ENCODE measurements at places on chromosomes 11 and 22.
A peak's percentile ranks its signal among the peaks of the same experiment; 100 is the strongest.

- DNase-seq, result no peak
Measured at GRCh38 chr11:87356428-87356827, 318.7 kb downstream of the TMEM135 start.

DNA sequence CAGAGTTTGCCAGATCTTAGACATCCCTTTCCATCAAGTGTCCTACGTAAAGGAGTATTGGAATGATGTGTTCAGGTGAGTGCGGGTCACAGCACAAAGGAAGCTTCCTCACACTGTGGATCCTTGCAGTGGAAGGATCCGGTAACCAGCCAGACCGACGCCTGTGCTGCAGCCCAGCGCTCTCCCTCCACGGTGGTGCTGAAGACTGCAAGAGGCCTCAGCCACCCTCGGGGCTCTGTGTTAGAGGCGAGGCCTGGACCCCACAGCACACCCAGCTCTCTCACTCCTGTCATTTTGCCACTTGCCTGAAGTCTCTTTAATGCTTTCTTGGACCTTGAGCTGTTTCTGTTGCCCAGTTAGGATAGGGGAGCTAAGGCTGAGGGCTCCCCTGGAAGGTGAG, 2.4 kb downstream of the TRMU start:
- no peak for DNase-seq

- DNase-seq, result no peak
Measured at GRCh38 chr22:47625013-47625385, 862.5 kb downstream of the TBC1D22A start.

DNA sequence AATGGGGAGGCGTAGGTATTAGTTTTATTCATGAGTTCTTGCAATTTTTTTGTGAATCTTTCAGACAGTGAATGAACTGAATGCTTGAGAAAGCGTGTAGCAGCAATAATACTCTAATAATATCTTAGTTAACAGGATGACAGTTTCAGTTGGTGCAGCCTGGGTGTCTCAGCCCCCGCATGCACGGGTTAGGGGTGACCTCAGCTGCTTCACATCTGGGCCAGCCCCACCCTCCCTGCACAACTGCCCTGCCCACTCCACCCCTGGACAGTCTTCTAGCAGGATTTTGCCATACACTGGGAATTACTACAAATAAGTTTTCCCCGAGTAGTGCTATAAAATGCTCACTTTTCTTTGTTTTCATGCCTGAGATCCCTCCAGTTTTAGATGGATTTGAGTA, 83.2 kb downstream of the ST3GAL4 start:
- no peak for DNase-seq

- DNase-seq, result no peak
Measured at GRCh38 chr11:41536021-41536568, 76.6 kb upstream of the LRRC4C start.

DNA sequence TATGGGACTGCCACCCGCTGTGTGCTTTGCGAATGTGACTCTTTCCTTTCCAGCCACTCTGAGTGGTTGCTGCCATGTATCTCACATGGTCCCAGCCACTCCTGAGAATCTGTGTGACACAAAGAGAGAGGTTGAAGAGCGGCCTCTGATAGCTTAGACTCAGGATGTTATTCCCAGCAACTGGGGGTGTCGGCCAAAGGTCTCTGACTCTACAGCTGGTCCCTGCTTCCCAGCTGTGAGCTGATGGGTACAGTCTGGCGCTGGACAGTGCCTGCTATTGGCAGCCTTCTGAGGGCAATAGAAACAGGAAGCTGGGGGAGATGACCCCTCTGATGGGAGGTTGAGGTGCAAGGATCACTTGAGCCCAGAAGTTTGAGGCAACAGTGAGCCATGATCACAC, 105.1 kb downstream of the RRAS2 start:
- no peak for DNase-seq

GRCh38 chr11:35142481-35143075, 3.6 kb downstream of the CD44 start:
- no peak for DNase-seq

DNA sequence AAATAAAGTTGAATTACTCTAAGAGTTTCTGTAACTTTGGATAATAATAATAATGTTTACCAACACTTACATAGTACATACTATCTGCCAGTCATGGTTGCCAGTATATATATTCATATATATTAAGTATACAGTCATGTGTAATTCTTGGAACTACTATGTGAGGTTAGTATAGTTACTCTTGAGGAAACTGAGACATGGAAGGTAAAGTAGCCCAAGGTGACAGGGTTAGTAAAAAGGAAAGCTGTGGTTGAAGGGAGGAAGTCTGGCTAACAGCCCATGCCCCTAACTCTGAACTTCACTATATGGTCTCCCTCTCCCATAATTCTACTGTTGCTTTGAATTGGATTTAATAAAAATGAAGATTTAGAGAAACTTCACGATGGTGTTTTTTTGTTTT, 24.9 kb downstream of the FDX1 start:
- DNase-seq, result no peak

DNA sequence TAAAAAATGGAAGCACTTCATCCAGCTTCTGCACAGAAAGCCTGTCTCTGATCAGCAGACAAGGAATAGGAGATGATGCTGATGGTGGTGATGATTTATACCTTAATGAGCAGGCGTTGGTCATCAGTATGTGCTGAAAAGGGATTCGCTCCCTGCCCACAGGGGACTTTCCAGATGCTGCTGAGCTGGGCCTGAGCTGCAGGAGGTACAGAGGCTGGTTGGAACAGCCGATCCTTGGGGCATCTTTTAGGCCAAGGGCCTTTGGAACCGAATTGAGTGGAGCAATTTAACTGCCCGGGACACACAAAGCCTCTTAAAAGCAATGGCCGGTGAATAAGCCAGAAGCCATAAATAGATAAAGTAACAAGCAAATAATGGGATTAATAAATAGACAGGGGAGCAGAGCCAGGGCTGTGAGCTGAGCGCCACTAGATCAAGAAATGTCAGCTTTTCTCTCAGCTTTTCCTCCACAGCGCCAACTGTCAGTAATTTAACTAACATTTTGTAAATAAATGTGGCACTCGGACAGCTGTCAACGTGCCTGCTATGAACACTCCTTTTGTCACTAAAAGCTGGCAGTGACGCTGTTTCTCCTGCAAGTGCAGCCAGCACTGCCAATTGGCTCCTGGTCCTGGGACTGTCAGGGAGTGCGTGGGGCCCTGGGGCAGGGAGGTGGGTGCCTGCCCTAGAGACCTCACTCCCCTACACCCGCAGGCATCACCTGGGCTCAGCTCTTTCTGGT, 562.3 kb downstream of the NTM start:
- DNase-seq, result no peak

- DNase-seq, result no peak
Measured at GRCh38 chr11:14075118-14076078, 112.9 kb downstream of the SPON1 start.

DNA sequence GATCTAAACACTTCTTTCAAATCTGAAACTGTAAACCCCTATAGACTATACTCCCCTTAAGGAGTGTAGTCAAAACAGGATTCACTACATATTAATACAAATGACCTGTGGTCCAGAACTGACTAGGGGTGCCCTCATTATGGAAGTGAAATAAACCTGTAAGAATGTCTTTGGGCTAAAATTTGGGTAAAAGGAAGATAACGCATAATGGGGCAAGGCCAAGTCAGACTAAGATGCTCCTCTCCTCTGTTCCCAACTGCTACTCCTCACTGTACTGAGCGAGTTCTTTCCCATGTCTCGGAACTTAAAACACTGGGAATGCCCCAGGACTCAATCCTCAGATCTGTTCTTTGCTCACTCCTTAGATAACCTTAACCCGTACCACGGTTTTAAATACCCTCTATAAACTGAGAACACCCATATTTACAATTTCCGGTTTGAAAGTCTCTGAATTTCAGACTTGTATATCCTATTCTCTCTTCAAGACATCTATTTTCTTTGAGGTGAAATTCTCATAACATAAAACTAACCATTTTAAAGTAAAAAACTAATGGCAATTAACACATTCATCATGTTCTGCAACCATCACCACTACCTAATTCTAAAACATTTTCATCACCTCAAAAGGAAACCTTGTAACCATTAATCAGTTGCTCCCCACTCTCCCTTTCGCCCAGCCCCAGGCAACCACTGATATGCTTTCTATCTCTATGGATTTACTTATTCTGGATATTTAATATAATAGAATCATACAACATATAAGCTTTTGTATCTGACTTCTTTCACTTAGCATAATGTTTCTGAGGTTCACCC, 4.0 kb downstream of the THAP12 start:
- no peak for DNase-seq

GRCh38 chr11:129275828-129276227, 83.7 kb upstream of the ARHGAP32 start:
- no peak for DNase-seq

DNA sequence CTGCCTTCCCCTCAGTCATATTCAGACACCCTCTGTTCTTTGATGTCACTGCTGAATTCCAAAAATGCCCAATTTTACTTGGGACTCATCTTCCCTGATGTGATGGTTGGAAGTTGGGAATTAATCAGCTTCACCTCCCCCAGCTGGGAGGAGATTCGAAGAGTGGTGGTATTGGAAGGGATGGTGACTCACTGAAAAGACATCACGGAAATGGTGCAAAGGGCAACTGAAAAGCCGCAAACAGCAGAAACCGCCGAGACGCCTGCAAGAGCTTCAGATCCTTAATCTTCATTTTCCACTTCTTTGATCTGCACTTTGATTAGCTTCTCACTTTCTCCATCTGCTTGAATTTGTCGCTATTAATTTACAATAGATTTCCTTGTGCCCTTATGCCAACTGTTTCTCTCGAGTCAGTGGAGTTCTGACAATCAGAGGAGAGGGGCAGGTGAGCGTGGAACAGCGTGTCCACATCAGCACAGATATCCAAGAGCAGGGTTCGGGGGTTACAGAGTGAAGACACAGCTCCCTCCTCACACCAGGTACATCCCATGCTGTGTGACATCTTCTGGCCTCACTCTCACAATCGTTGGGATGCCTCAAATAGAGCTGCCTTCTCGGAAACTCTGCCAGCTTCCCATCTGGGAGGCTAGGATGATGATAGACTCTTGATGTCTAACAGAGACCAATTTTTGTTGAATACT, 325.4 kb downstream of the BRD1 start:
- peak; percentile 68 for DNase-seq

DNA sequence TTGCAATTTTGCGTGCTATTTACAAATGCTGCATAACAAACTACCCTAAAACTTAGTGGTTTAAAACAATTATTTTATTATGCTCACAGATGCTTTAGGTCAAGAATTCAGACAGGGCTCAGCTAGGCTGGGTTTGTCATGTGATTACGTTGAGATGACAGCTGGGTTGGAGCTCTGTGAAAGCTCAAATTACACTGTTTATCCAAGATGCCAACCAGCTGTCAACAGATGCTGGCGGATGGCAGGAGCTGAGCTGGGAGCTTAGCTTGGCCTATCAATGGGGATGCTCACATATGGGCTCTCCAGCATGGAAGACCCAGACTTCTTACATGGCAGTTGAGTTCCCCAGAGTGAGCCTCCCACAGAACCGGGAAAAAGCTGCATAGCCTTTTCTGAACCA, 62.7 kb downstream of the STK33 start:
- no peak for DNase-seq

Data from HCT116 (cell line).